ENCODE measurements at places on chromosomes 7 and 10.
A peak's percentile ranks its signal among the peaks of the same experiment; 100 is the strongest.

DNA sequence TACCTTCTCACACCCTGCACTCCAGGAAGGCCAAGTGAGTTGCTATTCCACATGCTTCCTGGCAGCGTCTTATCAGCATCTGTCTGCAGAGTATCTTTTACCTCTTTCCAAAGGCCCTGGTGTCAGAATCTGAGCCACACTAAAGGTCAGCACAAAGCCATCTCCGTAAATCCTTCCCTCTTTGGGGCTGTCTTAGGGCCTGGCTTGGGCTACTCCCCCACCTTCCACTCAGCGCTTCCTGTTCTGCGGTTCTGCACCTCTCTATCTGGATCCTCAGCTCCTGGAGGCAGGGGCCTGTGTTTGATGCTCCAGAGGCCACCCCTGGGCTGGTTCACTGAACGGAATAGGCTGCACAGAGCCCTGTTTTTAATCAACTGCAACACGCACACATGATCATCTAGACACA, 334.8 kb upstream of the GALNT17 start:
- DNase-seq = no peak

GRCh38 chr10:60742512-60742911, 35.8 kb upstream of the CDK1 start:
- DNase-seq = no peak

GRCh38 chr7:68674826-68675225, 923.4 kb upstream of the AUTS2 start:
- no peak for DNase-seq

DNA sequence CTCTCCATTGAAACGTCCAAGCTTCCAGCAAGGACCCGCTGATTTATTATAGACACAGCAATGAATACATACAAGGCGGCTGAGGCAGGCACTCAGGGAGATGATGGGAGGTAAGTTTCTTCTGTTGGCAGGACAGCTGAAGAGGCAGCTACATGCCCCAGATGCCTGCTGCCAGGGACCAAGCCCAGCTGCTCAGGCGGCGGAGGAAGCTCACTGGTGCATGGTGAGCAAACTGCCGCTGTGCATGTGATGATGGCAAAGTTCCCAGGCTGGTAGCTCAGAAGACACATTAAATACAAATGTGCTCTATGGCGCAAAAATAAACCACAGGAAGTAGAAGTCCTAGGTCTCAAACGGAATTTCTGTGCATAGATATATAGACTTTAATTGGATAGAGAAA, 2.3 kb downstream of the DNTT start:
- no peak for DNase-seq

GRCh38 chr7:28269700-28270361, 89.2 kb upstream of the JAZF1 start:
- no peak for DNase-seq

- DNase-seq = no peak
Measured at GRCh38 chr7:17516771-17517170, 218.3 kb downstream of the AHR start.

GRCh38 chr10:97165499-97165898, 20.3 kb downstream of the SLIT1 start:
- no peak for DNase-seq

DNA sequence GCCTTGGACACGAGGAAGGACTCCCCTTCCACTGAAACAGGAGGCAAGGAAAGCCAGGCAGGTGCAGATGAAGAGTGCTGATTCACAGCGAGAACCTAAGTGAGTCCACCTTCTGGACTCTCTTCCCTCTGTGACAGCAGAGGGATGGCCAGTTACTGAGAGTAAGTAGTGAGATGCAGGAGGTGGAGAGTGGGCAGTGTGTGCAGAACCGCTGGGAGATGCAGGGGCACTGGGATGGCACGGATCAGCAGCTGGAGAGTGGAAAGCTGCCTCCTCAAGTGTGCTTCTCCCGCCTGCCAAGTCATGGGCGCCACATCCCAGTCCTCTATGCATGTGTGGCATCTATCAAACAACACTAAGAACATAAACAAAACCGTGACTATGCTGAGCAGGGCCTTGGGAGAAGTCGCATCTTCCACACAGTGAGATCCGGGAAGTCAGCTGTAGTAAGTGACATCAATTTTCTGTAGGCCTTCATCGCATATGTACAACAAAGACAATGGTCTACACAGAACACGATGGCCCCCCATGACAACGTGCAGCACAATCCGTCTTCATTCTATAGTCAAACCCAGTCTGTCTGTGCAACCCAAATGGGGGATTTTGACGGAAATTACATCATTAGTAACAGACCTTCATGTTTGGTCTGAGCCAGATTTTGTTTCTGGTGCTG, 217.4 kb upstream of the KLF14 start:
- DNase-seq = no peak

DNA sequence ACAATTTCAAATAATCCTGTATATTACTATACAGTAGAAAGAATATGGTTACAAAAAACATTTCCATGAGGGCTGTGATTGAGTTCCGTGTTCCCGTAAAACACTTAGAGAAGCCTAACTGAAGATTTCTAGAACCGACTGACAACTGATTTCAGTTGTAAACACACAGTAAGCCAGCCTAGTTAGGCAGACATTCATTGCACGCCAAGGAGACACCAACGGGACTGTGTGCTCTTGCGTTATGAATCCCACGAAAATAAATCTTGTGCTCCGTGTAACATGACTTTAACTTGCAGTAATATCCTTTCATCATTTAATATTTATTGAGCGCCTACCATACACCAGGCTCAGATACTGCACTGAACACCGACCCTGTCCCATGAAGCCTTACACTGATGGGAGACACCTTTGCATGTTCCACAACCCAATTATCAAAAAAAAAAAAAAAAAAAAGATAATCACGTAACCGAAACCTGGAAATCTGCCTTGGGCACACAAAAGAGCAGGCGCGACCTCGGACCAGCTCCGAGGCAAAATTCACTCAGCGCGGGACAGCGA, 420 bp upstream of the KLHL7 start:
- peak; percentile 32 for DNase-seq

DNA sequence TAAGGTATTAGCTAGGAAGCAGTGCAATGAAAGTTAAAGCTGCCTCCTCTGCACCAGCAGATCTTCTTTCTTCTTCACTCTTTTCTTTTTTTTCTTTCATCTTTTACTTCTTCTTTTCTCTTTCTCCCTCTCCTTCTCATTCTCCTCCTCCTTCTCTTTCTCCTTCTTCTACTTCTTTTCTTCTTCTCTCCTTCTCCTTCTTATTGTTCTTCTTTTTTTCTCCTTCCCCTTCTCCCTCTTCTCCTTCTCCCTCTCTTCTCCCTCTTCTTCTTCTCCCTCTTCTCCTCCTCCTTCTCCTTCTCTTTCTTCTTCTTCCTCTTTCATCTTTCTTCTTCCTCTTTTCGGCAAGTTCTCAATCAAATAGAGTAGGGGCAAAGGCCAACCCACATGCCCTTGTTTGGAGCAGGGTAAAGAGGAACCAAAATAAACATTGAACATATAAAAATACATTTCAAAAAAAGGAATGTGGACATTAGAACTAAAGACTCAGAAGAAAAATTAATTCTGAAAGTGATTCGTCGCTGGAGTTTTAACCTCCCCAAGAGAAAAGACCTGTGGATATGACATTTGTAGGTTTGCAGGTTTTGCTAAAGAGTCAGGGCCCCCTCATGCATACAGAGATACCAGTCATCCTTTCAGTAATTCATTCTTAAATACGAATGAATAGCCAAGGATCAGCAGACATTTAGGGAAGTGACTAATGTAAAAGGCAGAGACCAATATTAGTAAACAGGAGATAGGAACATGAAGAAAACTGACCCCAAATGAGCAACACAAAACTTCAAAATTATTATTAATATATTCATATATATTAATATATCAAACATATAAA, 93.0 kb upstream of the RSU1 start:
- no peak for DNase-seq

DNA sequence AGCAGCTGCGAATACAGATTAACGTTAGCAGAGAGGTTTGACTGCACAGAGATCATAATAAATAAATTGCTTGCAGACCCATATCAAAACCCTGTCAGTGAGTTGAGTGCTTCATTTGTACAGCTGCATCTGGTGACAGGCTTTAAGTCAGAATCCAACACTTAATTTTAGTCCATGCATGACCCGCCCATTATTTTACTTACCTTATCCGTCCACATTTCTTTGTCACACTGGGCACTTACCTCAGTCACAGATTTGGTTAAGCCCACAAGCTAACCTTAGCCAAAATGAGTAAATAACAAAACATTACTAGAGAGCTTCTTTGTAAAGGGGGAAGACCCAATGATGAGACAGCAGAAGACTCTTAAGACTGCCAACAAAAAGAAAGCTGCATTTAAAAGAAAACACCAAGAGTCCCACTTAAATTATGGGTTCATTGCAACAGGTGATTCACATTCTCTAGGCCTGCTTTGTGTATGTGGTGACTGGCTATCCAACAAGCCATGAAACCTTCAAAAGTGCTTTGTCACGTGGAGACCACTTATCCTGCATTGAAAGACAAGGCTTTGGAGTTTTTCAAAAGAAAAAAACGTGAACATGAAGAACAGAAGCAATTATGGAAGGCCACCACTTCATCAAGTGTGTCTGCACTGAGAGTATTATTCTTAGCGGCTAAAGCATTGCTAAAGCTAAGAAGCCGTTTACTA, 32.2 kb downstream of the PHTF2 start:
- no peak for DNase-seq

- peak; percentile 47 for DNase-seq
Measured at GRCh38 chr7:137953665-137954470, 48.0 kb downstream of the CREB3L2 start.

GRCh38 chr10:53570221-53570620, 797.6 kb upstream of the MBL2 start:
- DNase-seq = no peak

DNA sequence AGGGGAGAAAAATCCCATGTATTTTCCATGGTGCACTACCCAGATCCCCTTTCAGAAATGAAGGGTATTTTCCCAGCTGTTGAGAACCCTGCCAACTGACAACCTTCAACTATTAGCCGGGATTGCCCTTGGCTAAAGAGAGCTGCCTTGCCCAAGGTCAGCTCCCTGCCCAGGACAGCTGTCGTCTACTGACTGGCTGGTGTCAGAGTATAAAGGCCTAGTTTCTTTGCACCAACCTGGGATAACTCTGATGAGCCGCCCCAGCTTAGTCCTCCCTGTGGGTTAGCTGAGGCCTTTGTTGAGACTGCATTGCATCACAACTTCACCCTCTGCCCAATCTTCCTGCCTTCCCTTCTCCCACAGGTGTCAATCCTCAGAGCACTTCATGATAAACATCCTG, 147.2 kb upstream of the RHEB start:
- no peak for DNase-seq

DNA sequence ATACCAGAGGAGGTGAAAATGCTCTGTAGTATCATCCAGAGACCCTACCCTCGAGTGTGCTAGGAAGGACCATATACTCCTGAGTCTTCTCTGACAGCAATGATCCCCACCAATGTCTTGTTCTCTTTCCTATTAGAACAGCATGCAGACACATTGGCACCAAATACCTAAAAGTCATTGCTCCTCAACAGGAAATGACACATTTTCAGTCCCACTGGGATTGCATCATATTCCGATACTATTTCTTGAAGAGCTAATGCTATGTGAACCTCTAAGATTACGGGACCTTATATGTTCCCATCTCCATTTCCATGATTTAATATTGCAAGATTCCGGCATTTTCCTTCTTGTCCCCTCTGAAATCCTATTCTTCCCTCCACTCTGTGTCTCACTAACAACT, 177.4 kb downstream of the NRP1 start:
- no peak for DNase-seq

- DNase-seq = peak; percentile 53
Measured at GRCh38 chr10:17430647-17431355, 23.6 kb downstream of the ST8SIA6 start.

- DNase-seq = no peak
Measured at GRCh38 chr10:58830697-58831096, 318.0 kb downstream of the BICC1 start.

GRCh38 chr10:11755512-11756263, 13.5 kb downstream of the ECHDC3 start:
- no peak for DNase-seq

- no peak for DNase-seq
Measured at GRCh38 chr10:3406556-3406955, 234.0 kb upstream of the PITRM1 start.

DNA sequence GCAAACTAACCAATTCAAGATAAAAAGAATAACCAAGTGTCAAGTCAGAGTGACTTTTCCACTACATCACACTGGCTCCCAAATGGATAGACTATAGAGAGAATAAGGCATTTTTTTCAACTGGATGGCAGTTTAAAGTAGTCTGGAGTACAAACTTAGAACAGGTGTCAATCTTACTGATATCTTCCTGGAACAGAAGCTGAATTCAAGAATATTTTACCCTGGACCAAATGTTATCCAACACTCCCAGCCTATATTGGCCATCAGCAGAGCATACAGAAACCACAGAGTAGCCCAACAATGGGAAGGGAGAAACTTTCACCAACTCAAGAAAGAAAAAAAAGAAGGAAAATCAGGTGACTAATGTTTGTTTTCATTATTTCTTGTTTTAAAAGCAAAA, 11.5 kb downstream of the IDE start:
- DNase-seq = no peak

DNA sequence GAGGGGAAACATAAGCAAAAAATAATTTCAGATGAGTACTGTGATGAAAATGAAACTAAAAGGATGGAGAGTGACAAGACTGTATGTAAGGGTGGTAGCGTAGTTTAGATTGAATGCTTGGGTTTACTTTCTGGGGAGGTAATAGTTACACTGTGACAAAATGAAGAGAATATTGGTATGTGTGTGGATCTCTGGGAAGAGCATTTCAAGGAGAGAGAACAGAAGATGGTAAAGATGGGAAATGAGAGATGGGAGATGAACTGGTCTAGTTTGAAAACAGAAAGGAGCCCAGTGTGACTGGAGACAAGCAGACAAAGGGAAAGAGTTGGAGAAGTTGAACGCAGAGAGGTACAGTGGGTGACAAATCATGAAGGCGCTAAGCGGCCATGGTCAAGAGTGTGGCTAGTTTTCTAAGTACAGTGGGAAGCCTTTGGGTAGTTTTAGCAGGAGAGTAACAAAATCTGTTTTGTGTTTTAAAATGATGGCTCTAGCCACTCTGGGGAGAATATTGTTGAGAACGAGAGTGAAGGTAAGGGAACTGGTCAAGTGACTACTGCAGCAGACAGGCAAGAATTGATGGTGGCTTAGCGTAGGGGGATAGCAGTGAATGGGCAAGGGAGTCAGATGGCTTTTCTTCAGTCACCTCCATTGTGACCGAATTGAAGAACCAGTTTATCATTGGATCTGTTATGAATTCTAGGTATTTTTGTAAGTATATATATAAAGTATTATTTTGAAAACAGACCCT, 22.6 kb downstream of the PALS2 start:
- DNase-seq = no peak

DNA sequence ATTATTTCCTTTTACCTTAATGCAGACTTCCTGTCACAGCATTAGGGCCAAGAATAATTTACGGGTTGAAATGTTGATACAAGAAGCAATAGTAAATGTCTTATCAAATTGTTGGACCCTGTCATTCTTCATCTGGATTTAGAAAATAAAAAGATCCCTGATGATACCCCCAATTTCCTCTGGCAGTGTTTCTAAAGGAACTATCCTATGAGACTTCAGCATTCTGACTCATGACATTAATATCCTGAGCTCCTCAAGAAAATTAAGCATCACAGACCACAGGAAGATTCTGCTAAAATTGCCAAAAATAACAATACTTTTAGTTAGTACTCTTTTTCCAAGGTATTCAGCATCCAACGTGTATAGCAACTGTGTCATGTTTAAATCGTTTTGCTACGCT, 490.5 kb upstream of the ANKRD30A start:
- DNase-seq = no peak

GRCh38 chr7:41824284-41824683, 121.4 kb upstream of the INHBA start:
- DNase-seq = no peak

GRCh38 chr7:23410446-23411183, 59.7 kb downstream of the IGF2BP3 start:
- no peak for DNase-seq

- no peak for DNase-seq
Measured at GRCh38 chr10:4588824-4589223, 237.2 kb upstream of the AKR1E2 start.
